Stimulated activated CD4-positive, alpha-beta T cell treated with anti-CD3 and anti-CD28 coated beads, Interleukin-2, amount 100 ng/mL, for 48 hours (primary cell): ENCODE measurements at places on chromosomes 11 and 22.

GRCh38 chr22:30662040-30662439 lies 5.6 kb downstream of the DUSP18 start:
- DNase-seq = no peak

GRCh38 chr22:39150848-39151215 lies 1.6 kb downstream of the CBX7 start:
- DNase-seq = no peak

DNA sequence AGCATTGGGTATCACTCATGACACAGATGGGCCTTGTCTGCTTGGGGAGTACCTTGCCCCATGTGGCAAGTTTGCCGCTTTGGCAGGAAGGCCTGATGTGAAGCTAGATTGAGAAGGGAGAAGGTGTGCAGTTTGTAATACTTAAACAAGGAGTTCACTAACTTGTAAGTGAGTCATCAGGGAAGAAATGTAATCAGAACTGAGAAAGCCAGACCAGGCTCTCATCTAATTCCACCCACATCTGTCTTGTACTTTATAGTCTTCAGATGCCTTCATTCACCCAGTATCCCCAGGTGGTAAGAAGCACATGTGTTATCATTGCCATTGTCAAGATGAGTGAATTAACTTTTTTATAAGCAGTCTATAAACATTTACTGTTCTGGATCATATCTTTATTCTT lies 116.0 kb upstream of the DDI1 start:
- no peak for DNase-seq

GRCh38 chr11:16312233-16312765 lies 44.0 kb downstream of the SOX6 start:
- DNase-seq = no peak

DNA sequence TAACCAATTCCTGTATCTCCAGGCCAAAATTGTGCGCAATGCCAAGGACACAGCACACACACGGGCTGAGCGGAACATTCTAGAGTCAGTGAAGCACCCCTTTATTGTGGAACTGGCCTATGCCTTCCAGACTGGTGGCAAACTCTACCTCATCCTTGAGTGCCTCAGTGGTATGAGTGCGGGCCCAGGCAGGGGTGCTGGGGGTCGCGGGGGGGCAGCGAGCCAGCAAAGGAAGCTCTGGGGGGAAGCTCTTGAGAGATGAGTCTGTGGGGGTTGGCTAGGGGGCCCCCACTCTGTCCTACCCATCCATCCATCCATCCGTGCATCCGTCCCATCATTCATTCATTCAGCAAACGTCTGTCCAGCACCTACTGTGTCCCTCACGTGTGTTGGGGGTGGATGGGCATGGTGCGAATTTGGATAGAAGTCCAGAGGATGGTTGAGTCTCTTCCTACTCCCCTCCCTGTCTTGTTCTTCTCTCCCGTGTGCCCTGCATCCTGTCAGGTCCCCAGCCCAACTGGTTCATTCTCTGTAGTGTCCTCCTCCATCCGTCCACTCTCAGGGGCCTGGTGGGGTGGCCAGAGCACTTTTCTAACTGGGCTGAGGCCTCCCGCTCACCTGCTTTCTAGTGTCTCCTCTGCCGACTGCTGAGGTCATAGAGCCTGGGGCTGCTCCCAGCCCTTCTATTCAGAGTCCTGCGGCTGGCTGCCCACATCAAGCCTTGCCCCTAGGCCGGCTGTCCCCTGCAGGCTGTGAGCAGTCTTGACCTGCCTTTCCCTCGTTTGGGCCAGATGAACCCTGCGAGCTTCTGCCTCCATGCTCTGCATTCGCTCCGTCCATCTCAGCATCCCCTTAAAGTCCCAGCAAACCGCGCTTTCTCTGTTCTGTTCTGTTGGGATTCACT lies 3.3 kb downstream of the RPS6KB2 start:
- no peak for DNase-seq

- peak; percentile 95 for DNase-seq
These were observed at the start of gene CRKL for GRCh38 chr22:20916916-20917810. CRKL (plus strand) TSS chr22:20917407; CDS start chr22:20917935, 528 bp downstream.

DNA sequence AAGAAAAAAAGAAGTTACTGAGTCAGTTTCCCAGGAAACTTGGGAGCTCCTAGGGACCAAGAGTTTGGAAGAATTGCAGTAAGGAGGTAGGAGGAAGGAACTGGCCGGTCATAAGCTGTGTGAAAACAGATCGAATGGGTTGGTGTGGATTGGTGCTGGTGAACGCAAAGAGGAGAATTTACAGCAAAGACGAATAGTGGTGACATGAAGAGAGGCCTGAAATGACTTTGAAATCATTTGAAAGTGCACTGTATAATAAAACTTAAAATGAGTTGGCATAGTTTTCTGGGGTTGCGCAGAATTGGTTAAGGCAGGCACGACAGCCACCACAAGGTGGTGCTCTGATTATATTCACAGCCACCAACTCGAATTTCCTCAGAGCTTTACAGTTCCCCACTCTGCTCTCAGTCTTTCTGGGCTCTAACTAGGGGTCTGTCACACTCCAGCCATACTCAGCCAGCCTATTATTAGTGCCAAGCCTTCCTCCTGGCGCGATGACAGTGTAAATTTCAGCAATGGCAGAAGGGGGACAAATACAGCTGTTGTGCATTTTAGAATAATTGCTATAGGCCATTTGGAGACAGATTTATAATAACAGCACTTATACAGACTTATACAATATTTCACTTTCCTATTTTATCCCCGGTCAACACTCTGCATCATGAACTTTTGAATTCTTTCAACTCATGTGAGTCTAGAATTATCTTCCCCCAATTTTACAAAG lies 8.3 kb upstream of the HTR3B start:
- peak; percentile 10 for DNase-seq

- DNase-seq = no peak
These were observed 38.7 kb upstream of the CDON start for GRCh38 chr11:126101251-126101929.

GRCh38 chr11:43967661-43968060 lies 25.2 kb downstream of the C11orf96 start:
- DNase-seq = no peak

- no peak for DNase-seq
These were observed 12.3 kb upstream of the SH3BP1 start for GRCh38 chr22:37627121-37627520.

- no peak for DNase-seq
These were observed 13.7 kb upstream of the ST3GAL4 start for GRCh38 chr11:126341760-126342161.

DNA sequence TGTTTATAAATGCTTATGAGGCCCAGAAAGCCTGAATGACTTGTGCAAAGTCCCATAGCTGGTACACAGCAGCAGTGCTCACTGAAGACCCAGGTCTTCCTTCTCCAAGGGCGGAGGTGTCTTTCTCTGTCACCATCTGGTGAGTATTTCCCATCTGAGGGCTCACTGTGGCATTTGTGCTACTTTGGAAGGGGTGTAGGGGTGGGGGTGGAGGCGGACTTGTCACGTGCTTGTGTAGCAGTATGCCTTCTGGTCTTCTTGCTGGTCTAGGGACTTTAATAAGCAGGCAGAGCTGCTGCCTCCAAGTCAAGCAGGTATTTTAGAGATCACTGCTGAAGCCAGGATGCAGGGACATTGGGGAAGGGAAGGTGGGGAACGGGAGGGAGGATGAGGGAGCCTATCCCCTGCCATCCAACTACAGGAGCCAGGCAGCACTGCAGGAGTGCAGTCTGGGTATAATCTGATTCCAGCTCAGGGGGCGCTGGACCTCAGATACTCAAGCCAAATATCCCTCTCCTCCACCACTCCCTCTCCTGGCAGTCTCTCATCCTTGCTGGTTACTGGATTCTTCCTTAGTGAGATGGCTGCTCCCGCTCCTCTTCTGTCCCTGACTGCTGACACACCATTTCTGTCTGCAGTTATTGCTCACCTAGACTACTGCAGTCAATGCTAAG lies 3.4 kb downstream of the ABCC8 start:
- DNase-seq = no peak

DNA sequence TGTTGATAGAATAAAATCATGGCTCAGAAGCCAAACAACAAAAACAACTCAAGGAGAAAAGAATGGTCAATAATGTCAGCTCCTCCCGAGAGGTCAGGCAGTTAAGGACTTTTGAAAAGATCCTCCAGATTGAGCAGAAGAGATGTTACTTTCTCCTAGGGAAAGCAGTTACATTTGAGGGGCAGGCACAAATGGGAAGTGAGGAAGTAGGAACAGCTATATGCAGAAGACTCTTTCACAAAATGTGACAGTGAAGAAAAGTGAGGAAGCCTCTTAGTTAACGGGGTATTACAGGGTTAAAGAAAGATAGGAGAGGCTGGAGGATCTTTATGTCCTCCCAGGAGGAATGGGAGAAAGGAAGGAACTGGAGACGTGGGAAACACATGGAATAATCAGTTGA lies 3.4 kb downstream of the DCHS1 start:
- no peak for DNase-seq

DNA sequence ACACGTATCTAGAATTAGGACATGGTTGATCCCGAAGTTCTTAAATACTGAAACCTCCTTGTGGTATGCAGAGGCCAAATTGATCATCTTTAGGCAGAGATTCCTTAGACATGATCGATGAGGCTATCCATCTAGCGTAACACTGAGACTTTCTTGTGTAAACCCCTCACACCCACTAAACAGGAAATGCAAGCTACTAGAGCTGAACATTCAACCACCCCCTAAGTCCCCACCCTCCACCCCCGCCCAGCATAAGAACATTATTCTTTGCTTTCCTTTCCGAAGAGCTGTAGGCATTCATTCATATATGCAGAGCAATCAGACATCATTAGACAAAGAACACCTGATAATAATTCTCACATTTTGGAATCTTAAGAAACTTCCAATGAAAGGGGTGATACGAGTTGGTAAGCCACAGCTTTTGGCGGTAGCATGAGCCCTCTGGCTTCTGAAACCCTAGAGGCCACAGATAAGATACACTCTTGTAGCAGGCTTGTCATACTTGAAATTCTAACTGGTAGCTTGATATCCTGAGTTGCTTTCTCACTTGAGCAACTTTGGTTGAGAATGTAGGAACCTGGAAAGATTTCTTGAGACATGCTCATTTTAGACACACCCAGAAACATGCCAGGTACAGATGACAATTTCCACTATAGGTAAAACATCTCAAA lies 42.2 kb downstream of the FLI1 start:
- no peak for DNase-seq

DNA sequence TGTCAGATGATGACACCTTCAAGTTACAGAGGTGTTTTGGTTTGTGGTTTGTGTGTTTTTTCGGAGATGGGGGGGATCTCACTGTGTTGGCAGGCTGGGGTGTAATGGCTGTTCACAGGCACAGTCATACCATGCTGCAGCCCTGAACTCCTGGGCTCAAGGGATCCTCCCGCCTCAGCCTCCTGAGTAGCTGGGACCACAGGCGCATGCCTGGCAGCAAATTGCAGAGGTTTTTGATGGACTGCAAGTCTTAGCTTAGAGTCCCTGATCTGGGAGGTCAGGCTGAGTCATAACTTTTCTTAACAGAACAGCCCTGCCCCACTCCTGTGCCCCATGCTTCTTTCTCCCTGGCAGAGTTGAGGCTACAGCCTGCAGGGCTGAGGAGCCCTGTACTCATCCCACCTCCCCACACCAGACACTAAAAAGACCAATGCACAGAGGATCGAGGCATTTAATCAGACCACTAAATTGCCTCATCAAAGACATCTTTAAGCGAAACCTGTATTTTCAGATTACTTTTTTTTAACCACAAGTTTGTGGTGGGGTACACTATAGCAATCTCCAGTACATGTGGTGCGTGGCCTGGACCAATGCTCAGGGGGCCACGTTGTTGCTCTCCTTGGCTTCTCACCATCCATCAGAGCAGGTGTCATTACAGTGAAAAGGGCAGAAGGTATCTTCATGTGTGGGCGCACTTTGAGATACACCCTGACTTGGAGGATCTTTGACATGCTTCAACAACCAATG lies 17.1 kb upstream of the ADORA2A start:
- DNase-seq = no peak

DNA sequence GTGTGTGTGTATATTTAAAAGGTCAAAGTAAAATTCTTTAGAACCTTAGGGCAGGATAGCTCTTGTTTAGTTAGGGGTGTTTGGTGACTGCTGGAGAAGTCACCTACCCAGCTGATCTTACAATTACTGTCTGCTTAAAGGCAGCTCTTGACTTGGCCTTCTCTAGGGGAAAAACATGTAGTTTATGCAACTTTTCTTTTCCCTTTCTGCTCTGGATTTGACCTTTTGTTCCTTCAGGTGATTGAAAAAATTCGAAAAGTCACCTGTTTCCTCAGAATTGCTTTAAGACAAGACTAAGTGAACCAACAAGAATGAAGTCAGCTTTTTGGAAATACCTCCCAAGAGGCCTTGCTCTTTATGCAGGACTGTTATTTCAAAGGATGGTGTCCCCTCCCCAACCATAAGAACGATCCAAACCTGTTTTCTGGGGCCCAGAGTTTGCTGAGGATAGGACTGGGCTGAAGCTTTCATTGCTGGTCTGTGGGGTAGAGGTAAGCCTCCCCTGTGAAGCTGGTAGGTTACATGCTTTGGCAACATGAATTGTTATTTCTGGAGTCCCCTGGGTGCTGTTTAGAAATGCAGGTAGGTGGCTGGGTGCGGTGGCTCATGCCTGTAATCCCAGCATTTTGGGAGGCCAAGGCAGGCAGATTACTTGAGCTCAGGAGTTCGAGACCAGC lies 111.2 kb downstream of the PTPRJ start:
- DNase-seq = no peak

GRCh38 chr11:86440305-86440716 lies 65.6 kb downstream of the CCDC81 start:
- no peak for DNase-seq

DNA sequence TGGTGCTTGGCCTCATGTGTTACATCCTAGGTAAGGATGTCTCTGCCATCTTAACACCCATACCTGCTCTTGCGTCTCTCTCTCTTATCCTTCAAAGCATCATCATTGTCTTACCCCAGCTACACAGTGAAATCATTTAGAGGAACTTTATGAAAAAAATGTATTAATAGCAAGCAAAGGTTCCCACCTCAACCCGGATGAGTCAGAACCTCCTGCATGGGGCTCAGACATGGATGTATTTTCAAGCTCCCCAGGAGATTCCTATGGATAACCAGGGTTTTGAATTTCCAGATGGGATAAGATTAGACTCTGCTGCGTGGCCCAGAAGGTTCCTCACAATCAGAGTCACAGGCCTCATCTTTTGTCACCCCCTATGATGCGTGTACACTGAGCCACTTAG lies 89.1 kb upstream of the NNMT start:
- no peak for DNase-seq

DNA sequence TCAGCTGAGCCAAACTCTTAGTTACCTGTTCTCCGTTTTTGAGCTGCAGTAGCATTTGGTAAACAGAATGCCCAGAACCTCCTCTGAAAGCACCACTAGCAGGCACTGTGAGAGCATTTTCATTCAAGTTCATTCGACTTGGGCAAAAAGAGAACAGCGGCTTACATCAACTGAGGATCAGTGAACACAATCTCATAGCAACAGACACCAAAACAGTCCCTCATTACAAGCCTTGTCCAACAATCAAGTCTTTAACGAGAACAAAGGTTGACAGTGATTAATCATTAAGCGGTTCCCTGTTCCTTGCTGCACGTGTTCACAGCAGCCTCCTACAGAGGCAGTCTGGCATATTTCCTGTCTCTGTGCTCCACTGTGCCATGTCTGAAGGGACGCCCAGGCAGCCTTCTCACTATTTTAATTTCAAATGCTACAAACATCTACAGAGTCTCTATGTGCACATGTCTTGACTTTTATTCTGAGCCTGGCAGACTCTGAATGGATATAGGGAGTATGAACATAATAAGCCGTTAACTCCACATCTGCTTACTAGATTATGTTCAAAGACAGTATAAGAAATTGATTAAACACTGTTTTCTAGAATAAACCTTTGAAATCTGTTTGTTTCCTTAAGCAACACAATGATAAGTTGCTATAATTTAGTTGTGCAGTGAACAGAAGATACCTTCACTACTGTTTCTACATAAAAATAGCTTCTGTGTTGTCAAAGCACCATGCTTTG lies 88.3 kb upstream of the MTMR2 start:
- no peak for DNase-seq

- no peak for DNase-seq
These were observed 110.4 kb upstream of the OR4B1 start for GRCh38 chr11:48106166-48106565.
